Stimulated activated CD4-positive, alpha-beta T cell treated with anti-CD3 and anti-CD28 coated beads, Interleukin-1b, Interleukin-23, amount 100 ng/mL, for 1 hour (primary cell): ENCODE measurements at places on chromosomes 11 and 22.

DNA sequence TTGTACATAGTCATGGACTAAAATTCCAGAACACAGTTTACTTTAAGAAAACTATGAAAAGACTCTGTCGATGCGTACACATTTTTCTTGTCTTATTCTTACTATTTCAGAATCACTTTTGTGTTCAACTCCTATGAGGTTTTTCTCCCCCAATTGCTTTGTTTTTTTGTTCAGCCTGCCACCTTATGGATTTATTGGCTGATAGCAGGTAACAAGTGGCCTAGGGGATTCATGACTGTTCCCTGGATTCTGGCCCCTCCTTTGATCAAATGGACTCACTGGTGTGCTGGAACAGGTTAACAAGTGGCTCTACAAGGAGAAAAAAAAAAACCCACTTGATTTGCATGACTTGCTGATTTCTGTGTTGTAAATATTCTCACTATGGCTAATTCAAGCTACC, 10.6 kb downstream of the MMP20 start:
- no peak for DNase-seq

DNA sequence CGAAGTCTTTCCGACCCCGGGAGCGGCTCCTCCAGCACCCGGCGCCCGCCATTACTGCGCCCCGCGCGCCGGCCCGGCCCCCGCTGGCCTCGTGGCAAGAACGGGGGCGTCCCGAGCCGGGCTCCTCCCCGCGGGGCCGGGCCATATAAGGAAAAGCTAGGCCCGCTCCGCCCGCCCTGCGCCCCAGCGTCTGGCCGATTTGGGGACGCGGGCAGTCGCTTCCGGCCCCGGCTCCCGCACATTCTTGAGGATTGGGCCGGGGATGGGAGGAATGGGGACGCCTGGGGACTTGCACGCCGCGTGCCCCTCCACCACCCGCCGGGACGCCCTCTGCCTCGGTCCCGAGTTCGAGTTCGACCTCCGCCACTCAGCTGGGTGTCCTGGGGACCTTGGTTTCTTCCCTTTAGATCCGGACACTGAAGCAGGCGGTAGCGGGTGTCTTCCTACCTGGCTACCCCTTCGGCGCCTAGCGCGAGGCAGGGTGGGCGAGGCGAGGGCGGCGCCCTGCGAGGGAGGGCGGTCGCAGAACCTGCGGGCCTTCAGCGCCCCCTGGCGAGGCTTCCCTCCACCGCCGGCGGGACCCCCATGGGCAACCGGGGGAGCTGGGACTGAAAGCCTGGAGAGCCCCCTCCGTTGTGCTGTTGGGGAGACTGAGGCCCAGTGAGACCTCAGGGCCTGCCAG, 3.8 kb downstream of the SMTN start:
- DNase-seq: peak; percentile 80

- no peak for DNase-seq
Observed at GRCh38 chr11:105027678-105028077, 4.7 kb upstream of the CASP5 start.

DNA sequence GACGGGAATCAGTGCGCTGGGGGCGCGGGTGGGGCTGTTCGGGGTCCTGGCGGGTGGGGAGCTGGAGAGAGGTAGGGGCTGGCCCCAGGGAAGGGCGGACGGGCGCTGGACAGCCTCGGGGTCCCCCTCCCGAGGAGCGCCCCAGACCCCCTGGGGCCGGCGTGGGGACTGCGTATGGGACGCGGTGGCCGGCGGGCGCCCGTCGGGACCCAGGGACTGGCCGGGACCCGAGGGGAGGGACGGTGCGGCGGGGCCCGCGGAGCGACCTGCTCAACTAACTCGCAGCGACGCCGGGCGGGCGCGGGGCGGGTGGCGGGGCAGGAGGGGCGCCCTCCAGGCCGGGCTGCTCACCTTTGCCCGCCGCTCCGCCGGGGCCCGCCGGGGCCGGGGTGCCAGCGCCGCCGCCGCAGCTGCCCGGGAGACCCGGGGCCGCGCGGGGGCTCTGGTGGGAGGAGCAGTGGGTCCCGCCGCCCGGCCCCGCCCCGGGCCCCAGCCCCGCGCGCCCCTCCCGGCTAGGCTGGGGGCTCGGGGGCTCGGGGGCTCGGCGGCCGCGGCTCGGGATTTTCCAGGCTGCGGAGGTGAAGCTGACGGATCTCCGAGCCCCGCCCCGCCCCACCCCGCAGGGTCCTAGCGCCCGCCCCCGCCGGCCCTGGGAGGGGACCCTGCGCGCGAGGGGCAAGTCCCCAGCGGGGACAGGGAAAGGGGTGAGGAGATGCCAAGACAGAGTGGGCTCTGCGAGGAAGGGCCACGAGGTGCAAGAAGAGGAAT, 12.3 kb downstream of the STARD10 start:
- peak; percentile 18 for DNase-seq

GRCh38 chr11:71322861-71323582, 70.6 kb upstream of the SHANK2 start:
- no peak for DNase-seq

- no peak for DNase-seq
Observed at GRCh38 chr11:91459840-91460239, 764.8 kb upstream of the FAT3 start.

DNA sequence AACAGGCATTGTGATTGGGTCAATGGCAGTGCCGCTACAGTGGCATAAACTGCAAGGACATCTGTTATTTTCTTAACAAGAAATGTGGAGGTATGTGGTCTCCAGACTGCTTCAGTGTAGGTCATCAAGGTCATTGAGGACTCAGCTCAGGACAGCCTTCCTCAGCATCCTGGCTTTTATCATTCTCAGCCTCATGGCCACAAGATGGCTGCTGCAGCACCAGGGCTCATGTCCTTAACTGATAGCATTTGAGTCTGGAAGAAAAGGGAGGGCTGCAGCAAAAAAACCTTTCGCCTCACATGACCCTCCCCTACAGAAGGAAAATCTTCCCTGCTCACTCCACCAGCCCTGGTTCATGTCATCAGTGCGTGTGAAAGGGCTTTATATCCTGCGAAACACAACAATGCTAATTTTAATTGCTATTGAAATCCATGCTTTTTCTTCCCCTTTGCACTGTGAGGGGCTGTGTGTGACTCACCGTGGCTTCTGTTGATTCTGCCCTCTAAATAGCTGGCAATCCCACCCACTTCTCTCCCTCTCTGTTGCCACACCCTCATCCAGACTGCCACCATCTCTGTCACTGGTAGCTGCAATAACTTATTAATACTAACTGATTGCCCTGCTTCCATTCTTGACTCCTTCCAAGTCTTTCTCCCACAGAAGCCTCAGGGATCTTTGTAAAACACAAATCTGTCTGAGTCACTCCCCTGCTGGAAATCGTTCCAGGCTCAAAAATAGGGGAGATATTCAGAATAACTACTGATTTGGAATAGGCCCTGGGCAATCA, 43.8 kb downstream of the CHRDL2 start:
- no peak for DNase-seq

GRCh38 chr22:45843031-45843430, 133.9 kb downstream of the WNT7B start:
- no peak for DNase-seq

GRCh38 chr22:42490243-42490832, 29.3 kb downstream of the RRP7A start:
- DNase-seq: no peak

GRCh38 chr22:28299309-28299708, 380.3 kb upstream of the PITPNB start:
- DNase-seq: no peak

DNA sequence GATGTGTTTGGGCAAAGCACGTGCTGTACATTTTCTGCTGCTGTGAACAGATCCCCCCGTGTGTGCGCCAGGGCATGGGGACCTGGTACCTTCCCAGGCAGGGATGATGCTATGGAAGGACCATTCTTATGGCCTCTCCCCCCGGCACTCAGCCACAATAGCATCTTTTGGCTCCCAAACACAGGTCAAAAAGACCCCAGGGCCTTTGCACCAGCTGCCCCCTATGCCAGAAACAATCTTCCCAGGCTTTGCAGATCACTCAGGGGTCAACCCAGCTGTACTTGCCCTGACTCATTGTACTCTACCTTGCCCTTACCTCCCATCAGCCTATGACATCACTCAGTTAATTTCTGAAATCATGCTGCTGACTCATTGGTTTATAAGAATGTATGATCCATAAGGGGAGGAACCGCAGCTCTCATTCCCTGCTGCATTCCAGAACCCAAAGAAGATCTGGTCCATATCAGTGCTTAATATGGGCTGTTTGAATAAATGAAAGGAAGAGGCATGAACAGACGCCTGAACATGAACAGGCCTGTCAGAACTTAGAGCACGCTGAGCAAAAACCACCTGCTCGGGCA, 100.7 kb downstream of the CELSR1 start:
- DNase-seq: no peak

DNA sequence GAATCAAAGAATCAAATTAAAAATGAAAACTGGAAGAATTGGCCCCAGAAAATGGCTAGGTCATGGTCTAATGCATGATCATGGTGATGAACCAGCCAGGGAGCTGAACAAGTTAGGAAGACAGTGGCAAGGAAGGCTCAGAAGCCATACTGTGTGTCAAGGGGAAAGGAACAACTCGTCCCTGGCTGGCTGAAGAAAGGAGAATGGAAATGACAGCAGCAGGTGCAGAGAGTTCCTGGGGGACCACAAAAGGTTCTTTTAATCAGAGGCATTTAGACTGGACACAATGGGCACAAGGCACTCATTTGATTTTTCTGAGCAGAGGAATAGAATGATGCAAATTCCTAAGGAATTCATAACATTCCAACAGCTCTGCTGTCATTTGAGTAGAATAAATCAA, 209.9 kb downstream of the LARGE1 start:
- no peak for DNase-seq

DNA sequence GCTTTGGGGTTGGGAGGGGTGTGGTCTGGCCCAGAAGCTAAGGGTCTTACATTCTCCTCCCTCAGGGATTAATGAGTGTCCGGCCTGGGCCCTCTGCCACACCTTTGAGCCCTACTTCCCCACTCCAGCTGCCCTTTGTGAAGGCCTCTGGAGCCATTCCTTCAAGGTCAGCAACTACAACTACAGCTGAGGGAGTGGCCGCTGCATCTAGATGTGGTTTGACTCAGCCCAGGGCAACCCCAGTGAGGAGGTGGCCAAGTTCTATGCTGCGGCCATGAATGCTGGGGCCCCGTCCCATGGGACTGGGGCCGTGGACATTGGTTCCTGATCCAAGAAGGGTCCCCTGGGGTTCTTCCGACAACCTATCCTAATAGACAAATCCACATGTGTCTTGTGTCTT, 14.3 kb upstream of the FOLR1 start:
- no peak for DNase-seq
